ENCODE measurements at places on chromosomes 2 and 18.
A peak's percentile ranks its signal among the peaks of the same experiment; 100 is the strongest.

DNA sequence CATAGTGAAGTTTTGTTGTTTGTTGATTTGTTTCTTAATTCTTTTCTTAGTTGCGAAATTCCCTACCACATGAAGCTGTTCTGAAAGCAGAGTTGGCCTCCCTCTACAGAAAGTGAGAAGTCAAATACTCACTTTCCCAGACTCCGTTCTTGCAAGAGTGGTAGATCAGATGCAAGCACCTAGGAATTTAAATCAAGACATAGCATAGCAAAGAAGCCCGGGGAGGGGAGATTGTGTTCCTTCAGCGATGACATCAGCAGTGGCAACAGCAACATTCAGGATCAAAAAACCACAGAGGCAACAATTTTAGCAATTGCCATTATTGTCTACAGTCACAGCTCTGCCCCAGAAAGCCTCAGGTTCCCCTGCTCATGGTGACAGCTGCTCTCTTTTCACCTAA, 580.0 kb downstream of the RNF144A start:
- no peak for DNase-seq

GRCh38 chr2:6074089-6074643, 382.0 kb downstream of the SOX11 start:
- DNase-seq, result no peak

GRCh38 chr2:190088917-190089316, 26.4 kb upstream of the MSTN start:
- DNase-seq, result peak; percentile 65

- peak; percentile 48 for DNase-seq
Observed at GRCh38 chr2:149329489-149330126, 779 bp upstream of the LYPD6 start.

- DNase-seq, result no peak
Observed at GRCh38 chr2:79554899-79555298, 42.0 kb downstream of the CTNNA2 start.

DNA sequence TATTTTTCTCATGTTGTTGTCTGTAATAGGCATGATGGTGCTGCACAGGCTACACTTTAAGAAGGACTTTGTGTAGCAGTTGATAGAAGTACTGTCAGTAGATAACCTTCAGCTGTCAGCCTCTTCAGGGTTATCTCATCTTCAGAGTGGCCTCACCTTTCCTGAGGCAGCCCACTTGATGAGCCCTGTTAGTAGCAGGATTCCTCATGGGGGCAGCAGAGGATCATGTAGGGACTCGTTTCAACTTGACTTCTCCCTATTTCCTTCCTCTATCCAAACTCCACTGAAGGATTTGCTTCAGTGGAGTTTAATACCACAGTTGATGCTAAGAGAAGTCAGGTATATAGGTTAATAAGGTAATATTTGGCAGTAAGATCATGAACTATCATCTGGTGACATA, 530.3 kb upstream of the FSIP2 start:
- DNase-seq, result no peak

- no peak for DNase-seq
Observed at GRCh38 chr2:133908171-133908570, 339.9 kb upstream of the NCKAP5 start.

DNA sequence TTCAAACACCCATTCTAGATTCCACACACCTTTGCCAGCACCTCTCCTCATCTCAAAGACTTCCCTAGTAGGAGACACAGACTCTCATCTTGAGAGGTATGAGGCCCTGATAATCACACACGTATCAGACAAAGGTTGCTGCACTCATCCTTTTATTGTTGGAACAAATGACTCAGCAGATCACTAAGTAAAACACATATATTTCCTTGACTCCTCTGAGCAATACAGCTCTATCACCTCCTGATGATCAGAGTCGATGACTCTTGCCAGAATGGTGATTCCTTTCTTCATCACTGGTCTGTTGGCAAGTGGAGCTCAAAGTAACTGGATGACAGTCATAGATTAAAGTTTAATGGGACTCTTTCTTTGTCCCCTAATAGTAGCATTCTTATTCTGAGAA, 1049.2 kb upstream of the ZEB2 start:
- DNase-seq, result peak; percentile 27

- DNase-seq, result no peak
Observed at GRCh38 chr2:50872543-50872942, 159.4 kb downstream of the NRXN1 start.

GRCh38 chr18:67456711-67457110, 59.8 kb downstream of the DSEL start:
- no peak for DNase-seq

DNA sequence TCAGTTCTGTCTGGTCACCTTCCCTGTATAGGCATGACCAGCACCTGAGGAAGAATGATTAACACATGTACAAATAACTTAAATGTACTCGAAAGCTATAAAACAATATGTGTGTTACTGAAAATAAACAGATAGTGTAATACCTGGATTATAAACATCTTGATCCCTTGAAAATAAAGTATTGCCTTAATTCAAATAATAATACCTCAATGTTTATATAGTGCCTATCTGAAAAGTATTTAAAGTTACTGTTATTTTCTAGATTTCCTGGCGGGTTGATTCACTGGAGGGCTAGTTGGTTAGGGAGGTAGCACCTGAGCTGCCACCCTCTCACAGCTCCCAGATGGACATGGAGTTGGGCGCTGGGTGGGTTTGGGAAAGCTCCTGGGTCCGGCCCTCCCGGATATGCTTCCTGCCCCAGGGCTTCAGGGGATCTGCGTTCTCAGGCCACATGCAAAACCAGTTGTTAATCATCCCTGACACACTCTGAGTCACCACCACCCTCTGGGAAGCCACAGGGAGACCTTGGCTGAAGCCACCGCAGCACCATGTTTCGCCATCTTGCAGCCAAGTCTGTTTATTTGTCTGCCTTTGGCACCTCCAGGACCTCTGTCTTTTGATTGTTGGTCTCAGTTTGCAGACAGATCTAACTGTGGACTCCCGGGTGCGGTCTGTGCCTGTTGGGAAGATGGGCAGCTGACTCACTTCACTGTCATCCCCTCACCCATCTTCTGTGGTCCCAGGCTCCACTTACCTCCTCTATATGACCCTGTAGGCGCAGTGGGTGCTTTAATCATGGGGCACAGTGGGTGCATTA, 35.3 kb downstream of the RAB31 start:
- DNase-seq, result peak; percentile 94

DNA sequence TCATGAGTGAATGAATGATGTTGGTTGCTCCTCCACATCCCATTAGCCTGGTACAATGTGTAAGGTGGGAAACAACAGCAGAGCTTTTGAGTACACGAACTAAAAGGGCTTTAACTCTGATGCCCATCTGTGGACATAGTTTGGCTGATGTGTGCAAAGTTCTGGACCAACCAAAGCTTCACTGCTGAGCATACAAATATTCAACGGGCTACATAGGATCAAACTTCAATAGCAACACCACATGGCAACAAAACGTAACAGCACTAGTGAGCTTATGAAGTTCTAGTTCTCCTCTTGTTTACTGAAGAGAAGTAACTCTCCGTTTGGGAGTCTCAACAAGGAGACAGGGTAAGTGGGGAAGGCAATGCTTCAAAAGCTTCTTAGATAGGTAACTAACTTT, 20.4 kb downstream of the STAM2 start:
- peak; percentile 10 for DNase-seq

- peak; percentile 22 for DNase-seq
Observed at GRCh38 chr2:88919087-88919738, 227.7 kb downstream of the RPIA start.

- DNase-seq, result peak; percentile 66
Observed at GRCh38 chr18:68454511-68455228, 260.2 kb downstream of the TMX3 start.

- DNase-seq, result no peak
Observed at GRCh38 chr18:13289481-13290205, 71.1 kb downstream of the LDLRAD4 start.

- no peak for DNase-seq
Observed at GRCh38 chr2:169136885-169137534, 67.6 kb downstream of the DHRS9 start.

DNA sequence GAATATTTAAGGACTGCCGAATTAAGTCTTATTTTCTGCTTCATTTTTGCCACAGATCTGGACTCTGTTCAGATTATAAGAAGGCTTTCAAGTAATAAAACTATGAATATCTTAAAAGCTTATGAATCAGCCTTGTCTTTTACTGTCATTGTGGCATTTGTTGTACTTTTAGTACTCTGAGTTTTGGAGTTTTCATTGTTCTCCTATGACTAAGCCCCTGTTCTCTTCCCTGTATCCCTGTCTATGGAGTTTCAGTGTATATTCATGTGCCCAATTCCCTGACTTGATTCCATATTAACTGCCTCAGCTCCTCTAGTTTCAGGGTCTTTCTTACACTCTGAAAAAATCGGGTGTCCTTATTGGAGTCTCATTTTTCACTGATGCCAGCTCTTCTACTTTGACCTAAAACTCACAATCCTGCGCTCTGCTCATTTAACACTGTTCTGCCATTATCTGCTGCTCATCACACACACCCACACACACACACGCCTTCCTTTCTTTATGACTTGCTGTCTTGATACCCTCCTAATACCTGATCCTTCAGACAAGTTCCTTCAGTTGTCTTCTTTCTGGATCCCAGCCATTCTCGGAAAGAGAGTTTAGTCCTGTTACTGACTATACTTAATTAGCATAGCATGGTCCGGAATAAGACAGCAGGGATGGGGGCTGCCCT, 511.8 kb downstream of the CPS1 start:
- no peak for DNase-seq

DNA sequence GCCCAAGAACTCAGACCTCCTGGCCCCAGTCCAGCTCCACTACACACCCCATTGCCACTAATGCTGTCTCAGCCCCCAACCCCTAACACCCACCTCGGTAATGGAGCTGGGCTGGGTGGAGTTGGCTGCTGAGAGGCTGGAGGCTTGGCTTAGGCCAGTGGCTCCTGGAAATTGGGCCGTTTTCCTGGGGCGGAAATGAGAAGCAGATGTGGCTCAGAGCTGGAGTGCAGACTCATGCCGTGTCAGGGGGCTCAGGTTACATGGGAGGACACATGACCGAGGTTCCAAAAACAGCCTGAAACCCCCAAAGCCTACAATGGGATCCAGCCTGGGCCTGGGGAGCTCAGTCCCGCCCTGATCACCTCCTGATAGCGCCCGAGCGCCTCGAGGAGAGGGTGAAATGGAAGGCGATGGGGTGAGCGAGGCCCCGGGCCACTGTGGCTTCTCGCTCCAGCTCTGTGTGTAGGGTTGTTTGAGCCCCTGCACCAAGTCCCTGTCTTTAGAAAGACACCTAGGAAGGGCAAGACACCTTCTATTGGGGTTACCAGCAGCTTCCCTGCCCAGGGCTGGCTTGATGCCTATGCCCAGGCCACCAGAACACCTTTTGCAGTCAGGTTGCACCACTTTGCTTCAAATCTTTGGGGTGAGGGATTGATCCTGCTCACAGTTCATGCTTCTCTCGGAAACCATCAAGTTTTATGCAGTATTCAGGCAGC, 175.7 kb upstream of the HAAO start:
- DNase-seq, result peak; percentile 85

- no peak for DNase-seq
Observed at GRCh38 chr2:47405757-47406156, 2.8 kb downstream of the MSH2 start.

GRCh38 chr2:52238782-52239181, 1206.8 kb upstream of the NRXN1 start:
- DNase-seq, result no peak

DNA sequence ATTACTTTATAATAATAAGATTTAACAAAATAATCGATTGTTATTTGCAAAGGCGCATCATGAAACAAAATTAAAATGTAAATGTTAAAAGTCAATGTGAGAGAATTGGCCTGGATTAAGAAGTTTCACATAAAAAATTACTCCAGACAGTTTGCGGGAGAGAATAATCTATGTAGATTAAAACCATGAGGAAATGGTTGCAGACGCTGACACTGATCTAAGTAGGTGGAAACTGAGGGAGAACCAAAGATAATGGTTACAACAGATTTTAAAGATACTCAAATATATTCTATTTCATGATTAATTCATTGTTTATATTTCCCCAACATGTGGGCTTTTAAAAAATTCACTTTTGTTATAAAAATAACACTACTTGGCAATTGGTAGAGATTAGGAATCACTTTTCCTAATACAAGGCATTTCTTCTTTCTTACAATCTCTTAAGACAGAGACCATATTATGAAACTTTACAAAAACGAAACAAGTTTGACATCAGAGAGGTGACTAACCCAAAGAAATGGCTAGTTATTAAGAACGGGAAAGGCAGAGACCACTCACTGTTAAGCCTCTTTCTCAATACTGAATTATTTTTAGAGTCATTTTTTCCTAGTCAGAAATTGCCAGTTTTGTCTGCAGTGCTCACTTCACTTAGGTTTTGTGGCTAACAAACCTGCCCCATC, 1.6 kb downstream of the KANSL1L start:
- DNase-seq, result peak; percentile 67

DNA sequence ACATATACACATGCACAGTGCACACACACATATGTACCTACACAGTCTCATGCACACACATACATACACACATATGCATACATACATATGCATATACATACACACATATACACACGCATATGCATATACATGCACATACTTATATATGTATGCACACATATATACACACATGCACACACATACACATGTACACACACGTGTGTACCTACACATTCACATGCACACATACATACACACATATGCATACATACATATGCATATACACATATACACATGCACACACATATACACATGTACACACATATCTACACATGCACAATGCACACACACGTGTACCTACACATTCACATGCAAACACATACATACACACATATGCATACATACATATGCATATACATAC, 100.3 kb upstream of the TWIST2 start:
- DNase-seq, result no peak

- no peak for DNase-seq
Observed at GRCh38 chr2:74714691-74715080, 60.6 kb downstream of the SEMA4F start.

DNA sequence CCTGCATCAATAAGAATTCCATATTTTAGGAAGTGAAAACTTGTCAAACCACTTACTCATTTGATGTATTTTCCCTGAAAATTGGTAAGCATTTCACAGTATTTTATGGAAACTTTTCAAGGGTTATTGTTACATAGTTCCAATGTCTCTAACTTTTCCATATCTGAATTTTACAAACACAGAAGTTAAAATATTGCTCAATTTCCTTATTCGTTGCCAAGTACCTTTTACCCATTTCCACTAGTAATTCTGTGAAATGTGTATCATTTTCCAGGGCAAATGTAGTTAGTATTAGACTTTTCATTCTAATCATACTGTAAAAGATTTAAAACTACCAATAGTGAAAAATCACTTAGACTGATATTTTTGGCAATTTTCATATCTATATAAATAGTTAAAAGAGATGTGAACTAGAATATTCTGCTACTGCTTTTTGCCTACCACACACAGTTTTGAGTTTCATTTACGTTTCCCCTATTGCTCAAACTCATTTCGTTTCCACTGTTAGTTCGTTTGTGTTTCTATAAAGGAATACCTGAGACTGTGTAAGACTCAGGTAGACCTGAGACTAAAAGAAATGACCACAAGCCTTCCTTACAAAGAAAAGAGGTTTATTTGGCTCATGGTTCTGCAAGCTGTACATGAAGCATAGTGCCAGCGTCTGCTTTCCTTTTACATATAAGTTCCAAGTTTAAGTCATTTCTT, 86.3 kb downstream of the PMS1 start:
- no peak for DNase-seq

All from HFFc6 (cell line).